H54 (cell line): ENCODE measurements at places on chromosomes 3 and 15.

GRCh38 chr3:170425491-170426239, 7.0 kb downstream of the CLDN11 start:
- no peak for DNase-seq

DNA sequence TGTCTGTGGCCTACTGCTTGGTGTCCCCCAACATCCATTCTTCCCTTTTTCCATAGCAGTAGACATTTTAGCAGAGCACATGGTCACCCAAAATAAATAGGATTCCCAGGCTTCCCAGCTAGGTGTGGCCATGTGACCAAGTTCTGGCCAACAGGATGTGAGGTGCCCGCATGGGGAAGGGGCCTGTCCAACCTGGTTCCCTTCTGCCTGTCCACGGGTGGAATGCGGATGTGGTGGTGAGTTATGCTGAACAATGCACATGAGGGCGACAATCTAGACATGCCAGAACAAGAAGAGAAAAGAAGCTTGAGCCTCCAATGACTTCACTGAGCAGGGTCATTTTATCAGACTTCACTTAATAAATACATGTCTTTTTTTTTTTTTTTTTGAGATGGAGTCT, 77.6 kb upstream of the DLG1 start:
- no peak for DNase-seq

- no peak for DNase-seq
Observed at GRCh38 chr3:157067114-157067513, 92.8 kb downstream of the CCNL1 start.

- peak; percentile 92 for DNase-seq
Observed at GRCh38 chr3:194140520-194141414, 4.8 kb downstream of the HES1 start.

DNA sequence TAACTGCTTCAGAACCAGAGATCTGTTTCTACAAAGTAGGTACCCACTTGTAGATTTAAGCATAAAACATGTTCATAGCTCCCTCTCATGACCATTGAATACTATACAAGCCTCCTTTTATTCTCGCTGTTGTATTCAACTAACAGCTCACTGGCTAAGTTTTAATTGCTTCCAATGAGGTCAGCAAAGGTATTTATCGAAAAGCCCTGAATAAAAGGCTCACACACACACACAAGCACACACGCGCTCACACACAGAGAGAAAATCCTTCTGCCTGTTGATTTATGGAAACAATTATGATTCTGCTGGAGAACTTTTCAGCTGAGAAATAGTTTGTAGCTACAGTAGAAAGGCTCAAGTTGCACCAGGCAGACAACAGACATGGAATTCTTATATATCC, at the start of gene FGF7:
Gene FGF7, plus strand, starts transcription at position 222 of the 400 bp plus-strand sequence. CDS start 1,056 bp downstream, outside the sequence.
- DNase-seq, result no peak

- no peak for DNase-seq
Observed at GRCh38 chr3:17260257-17260656, 375.5 kb downstream of the PLCL2 start.

DNA sequence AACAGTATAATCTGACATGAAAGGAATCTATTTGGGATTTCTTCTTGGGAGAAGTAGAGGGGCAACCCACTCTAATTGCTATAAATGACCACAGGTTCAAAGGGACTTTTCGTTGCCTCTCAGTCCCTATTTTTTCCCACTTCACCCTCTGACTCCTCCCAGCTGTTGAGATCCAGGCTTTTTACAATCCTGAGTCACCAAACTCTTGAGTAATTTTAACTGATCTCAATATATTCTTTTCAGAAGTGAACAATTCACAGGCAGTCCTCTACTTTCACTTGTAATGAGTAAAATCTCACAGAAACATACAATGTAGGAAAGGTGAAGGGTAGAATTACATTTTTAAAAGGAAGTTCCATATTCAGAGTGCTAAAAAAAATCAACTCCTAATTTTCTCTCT, 44.6 kb downstream of the EIF4E3 start:
- peak; percentile 24 for DNase-seq

- DNase-seq, result no peak
Observed at GRCh38 chr3:22399566-22399965, 648.6 kb upstream of the ZNF385D start.

GRCh38 chr3:45817831-45818522, 21.6 kb upstream of the SLC6A20 start:
- peak; percentile 45 for DNase-seq

GRCh38 chr3:135314237-135314636, 519.2 kb downstream of the EPHB1 start:
- DNase-seq, result no peak

DNA sequence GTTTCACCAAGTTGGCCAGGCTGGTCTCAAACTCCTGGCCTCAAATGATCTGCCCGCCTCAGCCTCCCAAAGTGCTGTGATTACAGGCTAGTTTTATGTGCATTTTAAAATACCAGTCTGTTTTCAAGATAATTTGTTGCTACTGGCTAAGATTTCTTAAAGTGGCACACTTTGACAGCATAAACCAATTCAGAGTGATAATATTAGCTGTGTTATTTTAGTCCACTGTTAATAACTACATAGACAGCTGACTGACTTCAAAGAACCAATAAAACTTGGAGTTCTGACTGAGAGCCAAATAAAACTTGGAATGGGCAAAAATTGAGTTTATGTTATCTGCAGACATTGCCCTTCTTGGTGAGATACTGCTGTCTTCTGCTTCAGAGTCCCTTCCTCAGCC, 291.8 kb downstream of the UBE2E2 start:
- DNase-seq, result no peak

- no peak for DNase-seq
Observed at GRCh38 chr3:52839892-52840545, 5.2 kb upstream of the MUSTN1 start.

- DNase-seq, result no peak
Observed at GRCh38 chr3:48826451-48826850, 21.2 kb downstream of the PRKAR2A start.

DNA sequence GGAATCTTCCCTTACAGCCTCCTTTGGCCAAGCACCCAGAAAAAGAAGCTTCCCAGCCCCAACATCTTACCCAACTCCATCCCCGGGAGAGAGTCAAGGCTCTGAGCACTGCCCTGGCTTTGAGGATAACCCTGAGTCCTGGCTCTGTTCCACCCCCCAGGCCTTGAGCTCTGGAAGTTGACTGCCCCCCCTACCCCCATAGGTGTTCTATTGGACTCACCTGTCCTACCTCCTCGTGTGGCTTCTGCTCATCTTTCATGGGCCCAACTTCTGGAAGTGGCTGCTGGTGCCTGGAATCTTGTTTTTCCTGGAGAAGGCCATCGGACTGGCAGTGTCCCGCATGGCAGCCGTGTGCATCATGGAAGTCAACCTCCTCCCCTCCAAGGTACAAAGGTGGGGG, 22.3 kb downstream of the NOX5 start:
- DNase-seq, result no peak
